WERI-Rb-1 (cell line): ENCODE measurements at places on chromosomes 16 and 17.

DNA sequence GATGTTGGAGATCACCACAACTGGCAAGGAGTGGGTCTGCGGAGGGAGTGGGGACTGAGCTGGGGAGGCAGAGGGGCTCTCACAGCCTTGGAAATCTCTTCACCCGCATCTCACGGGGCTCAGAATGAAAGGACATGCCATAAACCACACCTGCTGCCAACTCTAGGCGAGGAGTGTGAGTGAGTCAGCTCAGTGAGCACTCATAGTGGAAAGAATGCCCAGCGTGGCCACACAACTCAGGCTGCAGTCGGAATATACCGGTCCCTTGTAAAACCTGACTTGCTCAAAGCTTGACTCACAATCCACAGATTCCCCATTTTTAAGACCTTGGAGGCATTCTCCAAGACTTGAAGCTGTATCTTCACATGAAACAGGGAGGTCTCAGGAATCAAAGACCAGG is 36.7 kb downstream of the STAT5A start:
- no peak for DNase-seq

- no peak for DNase-seq
These were observed 26.1 kb downstream of the UBE2O start for GRCh38 chr17:76426853-76427252.

DNA sequence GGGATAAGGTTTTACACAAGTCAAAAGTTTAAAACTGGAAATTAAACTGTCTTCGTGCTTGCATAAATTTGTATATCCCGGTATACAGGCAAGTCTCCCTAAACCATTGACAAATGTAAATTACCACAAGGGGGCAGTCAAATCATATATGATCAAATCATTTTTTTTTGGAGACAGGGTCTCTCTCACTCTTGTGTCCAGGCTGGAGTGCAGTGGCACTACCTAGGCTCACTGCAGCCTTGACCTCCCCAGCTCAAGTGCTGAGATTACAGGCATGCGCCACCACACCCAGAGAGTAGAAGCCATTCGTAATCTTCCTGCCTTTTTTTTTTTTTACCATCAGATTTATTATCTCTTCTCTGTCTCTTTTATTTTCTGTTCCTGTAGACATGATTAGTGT is 18.5 kb downstream of the TOP2A start:
- no peak for DNase-seq

- DNase-seq: no peak
These were observed 484.6 kb downstream of the KIF2B start for GRCh38 chr17:54307351-54307750.

DNA sequence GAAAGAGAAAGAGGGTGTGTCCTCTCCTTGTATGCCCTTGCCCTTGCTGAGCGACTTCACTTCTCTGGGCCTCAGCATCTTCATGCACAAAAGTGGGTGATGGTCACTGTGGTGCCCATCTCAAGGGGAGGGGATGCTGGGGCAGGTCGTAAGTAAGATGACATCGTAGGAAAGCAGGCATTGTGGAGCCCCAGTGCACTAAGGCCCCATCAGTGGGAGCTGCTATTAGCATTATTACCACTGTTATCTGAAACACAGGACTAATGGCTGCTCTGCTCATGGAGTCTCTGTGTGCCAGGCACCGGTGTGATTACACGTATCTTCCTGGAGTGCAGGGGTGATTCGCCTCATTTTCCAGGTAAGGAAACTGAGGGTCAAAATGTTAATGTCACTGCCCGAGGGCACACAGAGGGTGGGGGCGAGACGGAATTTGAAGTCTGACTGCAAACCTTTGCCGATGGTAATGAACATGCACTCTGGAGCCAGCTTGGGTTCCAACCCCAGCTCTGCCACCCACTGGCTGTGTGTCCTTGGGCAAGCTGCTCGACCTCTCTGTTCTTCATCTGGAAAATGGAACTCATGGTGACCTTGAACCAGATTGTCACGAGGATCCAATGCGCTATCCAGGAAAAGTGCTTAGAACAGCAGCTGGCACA is 63.2 kb upstream of the GSE1 start:
- DNase-seq: no peak

GRCh38 chr16:74936902-74937560 is 47.9 kb downstream of the WDR59 start:
- DNase-seq: no peak

DNA sequence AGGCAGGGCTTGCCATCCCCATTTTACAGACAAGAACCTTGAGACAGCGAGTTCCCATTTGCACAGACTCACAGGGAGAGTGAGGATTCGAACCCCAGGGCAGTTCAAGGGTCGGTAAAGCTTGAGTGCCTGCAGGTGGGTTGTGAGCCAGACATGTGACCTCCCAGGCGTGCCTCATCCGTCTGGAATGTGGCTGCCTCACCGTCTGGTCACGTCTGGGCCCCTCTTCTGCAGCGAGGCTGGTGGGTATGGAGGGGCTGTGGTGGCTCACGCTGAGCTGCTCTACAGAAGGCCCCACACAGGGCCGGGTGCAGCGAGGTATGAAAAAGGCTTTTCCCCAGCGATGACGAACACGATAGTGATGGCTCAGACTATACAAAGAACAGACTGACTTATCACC is 35.8 kb upstream of the LHX1 start:
- DNase-seq: no peak

GRCh38 chr17:43907425-43907981 is at the start of gene MPP2:
TSS of gene MPP2 (minus strand) at chr17:43907536. CDS start at chr17:43904460, 3,076 bp downstream.
- DNase-seq: peak; percentile 87

DNA sequence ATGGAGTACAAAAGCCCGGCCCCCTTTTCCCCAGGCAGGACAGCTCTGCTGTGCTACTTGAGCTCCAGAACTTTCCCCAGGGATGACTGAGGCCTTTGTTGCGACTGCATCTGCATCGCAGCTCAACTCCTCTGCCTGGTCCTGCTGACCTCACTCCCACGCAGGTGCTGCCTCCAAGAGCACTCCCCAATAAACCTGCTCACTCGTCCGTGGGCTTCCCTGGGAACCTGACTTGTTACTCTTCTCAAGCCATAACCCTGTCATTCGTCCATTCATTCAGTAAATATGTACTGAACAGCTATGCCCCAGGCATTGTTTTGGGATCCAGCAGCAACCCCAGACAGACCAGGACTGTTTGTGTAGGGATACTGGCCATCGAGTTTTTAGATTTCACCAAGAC is 11.6 kb upstream of the RMI2 start:
- DNase-seq: no peak

DNA sequence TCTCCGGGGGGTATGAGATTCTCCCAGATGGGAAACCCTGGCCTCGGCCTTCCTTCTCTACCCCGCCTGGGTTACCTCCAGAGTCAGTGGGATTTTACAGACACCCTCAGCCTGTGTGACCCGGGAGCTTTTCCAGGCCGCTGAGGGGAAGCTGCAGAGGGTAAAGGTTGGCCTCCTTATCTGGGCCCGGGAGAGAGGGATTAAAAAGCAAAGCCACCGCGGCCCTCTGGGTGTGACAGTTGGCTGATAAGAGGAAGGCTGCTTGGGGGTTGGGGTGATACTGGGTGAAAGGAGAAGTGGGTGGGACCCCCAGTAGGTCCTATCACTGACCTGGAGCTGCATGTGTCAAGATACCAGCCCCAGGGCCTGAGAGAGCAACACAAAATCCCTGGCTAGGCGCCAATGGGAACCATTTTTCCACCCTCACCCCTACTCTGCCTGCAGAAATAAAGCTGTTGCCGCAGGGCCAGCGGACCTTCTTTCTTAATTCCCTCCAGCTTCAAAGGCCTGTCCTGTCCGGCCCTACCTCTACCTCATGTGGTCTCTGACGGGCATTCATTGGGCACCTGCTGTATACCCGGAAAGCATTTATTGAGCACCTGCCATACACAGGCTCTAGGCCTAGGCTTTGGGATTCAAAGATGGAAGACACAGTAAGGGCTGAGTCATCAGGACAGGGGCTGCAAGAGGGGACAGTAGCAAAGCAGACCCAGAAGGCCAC is 77.6 kb upstream of the GSE1 start:
- peak; percentile 83 for DNase-seq

GRCh38 chr16:69311533-69312387 is 610 bp downstream of the VPS4A start:
- DNase-seq: peak; percentile 68

- DNase-seq: no peak
These were observed 2.5 kb downstream of the BHLHA9 start for GRCh38 chr17:1272701-1273100.
